OCI-M1 (cell line): ENCODE measurements at places on chromosomes 6 and 20.

DNA sequence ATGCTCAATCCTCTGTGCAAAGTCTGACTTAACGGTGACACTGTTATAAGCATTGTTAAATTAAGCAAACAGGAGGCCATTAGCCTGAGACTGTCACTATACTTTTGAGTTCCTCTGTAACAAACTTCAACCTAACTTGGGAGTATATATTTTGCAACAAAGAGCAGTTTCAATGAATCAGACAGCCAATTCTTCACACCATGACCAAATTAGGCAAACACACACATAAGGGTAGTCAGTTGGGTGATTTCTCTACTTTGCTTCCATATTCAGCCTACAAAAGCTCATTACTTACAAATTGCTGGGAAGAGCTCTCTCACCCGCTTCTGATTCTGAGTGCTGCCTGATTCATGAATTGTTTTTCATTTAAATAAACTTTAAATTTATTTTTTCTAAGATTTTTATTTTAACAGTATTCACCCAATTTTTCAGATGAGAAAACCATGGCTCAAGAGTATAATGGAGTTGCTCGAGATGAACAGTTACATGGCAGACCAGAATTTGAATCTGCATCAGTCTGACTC lies 60.5 kb downstream of the HACE1 start:
- DNase-seq, result no peak

- DNase-seq, result no peak
Measured at GRCh38 chr6:15528870-15529269, 134.0 kb downstream of the DTNBP1 start.

DNA sequence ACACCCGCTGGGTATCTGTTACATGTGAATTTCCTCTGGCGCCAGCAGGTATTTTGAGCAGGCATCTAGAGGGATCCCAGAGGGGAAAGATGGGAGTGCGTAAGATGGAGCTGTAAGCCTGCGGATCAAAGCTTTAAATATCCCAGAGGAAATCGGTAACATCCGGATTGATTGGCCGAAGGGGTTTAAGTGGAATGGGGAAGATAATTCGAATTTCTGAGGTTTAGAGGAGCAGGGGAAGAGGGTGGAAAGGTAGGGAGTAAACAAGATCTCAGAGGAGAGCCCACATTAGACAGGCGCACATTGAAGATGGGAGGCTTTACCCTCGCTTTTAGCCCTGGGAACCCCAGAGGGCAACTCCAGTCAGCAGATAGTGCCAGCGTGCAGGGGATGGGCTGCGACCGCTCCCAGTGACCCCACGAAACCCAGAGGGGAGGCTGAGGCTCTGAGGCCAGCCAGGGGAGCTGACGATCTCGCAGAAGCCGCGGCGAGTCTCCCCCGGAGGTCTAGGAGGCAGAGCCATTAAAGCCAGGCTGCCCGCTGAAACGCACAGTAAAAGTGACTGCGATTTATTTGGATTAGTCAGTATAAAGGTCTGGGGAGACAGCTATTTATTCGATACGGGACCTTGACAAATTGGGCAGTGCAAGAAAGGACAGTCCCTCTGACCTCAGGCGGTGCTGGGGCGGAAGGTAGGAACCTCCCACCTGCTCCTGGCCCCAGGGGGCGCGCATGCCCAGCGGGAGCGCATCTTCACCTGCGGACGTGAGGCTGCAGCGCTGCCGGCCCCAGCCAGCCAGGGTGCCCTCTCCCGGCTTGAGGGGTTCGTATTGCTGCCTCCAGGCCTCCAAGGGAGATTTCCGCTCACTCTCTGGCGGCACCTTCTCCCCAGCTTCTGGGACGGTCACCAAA lies 34.3 kb upstream of the TCF21 start:
- no peak for DNase-seq

- no peak for DNase-seq
Measured at GRCh38 chr20:48214601-48215000, 429.3 kb upstream of the SULF2 start.

DNA sequence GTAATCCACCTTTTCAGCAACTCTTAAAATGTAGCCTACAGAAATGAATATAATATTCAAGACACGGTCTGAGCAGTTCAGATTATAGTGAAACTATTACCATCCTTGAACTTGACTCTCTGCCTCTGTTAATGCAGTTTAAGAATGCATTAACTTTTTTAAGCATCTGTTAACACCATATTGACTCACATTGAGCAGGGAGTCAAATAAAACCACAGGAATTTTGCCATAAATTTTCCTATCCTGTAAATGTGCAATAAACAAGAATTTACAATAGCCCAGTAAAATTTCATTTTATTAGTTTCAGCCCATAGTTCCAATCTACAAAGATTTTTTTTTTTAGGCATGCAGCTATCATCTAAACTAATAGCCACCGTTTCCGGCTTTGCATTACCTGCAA lies 239.2 kb upstream of the DEFB112 start:
- no peak for DNase-seq

- no peak for DNase-seq
Measured at GRCh38 chr6:132498638-132499037, 14.3 kb downstream of the STX7 start.

GRCh38 chr6:36916126-36916525 lies 30.4 kb downstream of the C6orf89 start:
- no peak for DNase-seq

DNA sequence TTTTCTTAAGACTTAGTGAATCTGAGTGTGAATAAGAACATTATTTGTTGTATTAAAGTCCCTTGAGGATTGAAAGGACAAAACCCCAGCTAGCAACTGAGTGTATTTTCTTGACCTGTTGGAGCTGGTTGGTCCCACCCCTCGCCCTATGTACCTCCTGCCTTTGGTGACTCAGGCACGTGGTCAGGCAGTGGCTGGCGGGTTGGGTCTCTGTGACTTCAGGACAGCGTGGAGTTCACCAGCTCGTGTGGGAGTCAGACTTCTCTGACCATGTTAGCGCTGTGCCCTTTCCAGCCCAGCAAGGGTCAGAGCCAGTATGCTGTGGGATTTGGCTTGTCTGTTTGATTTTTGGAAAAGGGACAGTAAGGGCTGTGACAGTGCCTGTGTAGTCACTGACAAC lies 93.7 kb downstream of the SSR1 start:
- DNase-seq, result peak; percentile 49

GRCh38 chr20:52469128-52469527 lies 277.5 kb upstream of the ZFP64 start:
- no peak for DNase-seq

- no peak for DNase-seq
Measured at GRCh38 chr20:1442304-1442703, 24.3 kb downstream of the NSFL1C start.

GRCh38 chr6:25326126-25326525 lies 47.0 kb downstream of the CARMIL1 start:
- DNase-seq, result no peak

DNA sequence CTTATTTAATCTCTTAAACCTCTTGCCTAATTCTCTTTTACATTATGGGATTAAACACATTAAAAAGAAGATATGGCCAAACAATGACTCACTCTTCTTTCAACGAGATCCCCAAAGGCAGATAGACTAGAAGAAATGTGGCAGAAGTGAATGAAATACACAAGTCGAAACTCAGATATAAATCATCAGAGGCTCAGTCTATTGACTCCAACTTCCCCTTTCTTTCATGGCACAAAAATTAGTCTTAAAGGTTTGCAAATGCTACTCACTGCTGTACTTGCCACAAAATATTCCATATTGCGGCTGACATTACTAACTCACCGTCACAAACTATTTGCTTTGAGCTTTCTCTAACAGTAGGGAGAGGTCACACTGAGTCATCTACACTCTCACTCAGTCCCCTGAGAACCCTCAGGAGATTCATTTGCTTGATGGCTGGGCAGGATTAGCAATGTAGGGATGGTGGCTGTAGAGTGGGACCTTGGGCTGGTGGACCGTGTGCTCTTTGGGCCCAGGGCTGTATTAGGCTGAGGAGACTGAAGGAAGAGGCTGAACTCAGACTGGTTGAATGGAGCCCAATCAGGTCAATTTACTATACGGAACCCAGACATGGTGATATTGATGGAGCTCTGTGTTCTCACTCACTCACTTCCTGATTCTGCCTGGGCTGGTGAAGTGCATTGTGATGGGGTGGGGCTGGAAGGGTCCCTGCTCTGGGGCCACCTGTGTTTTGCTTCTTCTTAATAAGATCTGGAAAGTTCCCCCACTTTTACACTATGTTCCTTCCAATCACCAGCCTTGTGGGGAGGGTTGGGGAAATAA lies 42.8 kb upstream of the UBR2 start:
- peak; percentile 68 for DNase-seq

DNA sequence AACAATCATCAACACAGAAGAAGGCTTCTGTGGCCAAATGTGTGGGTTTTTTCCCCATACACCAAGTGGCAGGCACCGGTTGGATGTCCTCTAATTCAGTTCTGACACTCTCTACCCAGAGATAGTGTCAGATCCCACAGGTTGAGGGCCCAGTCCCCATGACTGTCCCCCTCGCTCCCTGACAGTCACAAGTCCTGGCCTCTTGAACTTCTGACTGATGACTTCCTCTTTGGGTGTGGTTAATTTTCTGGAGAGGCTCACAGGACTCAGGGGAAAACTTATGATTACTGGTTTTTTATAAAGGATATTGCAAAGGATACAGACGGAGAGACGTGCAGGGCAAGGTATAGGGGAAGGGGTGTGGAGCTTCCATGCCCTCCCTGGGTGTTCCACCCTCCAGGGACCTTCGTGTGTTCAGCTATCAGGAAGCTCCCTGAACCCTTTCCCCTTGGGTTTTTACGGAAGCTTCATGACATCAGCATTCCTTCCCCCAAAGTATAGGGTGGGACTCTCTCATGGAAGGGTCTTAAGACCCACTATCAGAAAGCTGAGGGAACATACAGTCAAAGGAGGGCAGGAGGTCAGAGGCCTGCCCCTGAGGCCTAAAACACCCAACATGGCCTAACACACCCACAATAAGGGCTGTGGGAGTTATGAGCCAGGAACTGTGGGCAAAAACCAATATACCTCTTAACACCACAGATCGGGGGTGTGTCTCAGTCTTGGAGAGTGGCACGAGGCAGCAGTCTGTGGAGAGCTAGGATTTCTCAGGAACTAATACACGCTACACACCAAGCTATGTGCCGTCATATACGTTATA lies 33.3 kb downstream of the FARS2 start:
- DNase-seq, result peak; percentile 61

GRCh38 chr20:23140991-23141390 lies 54.9 kb upstream of the CD93 start:
- DNase-seq, result no peak

- no peak for DNase-seq
Measured at GRCh38 chr6:68317366-68317765, 317.7 kb upstream of the ADGRB3 start.

DNA sequence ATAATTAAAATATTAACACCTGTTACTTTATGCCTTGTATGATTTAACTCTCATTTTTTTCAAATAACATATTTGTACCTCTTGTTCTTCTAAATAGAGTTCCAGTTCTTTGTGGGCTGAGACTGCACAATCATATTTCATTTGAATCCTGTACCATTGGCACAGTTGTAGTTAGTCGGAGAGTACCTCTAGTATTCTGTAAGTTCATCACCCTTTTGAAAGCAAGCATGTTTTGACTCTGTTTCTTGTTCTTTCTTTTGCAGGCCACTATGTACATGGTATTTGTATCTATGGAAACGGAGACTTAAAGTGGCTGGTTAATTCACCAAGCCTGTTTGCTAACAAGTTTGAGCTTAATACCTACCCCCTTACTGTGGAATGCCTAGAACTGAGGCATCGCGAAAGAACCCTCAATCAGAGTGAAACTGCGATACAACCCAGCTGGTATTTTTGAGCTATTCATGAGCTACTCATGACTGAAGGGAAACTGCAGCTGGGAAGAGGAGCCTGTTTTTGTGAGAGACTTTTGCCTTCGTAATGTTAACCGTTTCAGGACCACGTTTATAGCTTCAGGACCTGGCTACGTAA lies 68.2 kb downstream of the C6orf52 start:
- DNase-seq, result no peak

DNA sequence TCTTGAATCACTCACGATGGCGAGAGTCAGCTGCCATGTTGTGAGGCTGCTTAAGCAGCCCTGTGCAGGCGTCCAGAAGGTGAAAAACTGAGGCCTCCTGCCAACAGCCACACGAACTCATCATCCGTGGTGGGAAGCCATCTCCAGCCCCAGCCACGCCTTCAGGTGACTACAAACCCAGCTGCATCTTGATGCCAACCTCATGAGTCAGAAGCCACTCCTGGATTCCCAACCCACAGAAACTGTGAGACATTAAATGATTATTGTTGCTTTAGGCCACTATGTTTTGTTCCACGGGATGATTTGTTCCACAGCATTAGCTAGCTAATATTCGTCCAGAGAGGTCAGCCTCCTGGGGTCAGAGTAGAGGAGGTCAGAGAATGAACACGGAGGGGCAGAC lies 80.5 kb downstream of the SNX5 start:
- DNase-seq, result no peak

- peak; percentile 93 for DNase-seq
Measured at GRCh38 chr6:710601-711571, 17.9 kb upstream of the EXOC2 start.
